CD4-positive, alpha-beta T cell treated with Interleukin-15 for 4 hours (primary cell): ENCODE measurements at places on chromosomes 2 and 18.

GRCh38 chr2:202317080-202317857 lies 51.7 kb downstream of the NOP58 start:
- DNase-seq = no peak

DNA sequence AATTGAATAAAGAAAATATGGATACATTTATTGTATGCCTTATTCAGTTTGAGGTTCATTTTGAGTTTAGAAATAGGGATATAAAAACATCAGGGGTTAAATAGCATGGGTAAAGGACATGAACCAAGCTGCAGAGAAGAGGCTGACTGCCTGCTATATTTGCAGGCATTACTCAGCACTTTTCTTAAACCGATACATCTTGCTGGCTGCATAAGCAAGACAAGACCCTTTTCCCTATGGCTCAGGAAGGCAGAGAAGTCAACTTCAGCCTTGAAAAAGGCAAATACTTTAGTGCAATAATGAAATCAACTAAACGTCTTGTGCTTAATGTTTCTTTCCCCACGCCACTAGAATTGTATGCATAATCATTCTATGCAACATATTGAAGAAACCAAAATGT lies 36.4 kb downstream of the SCN1A start:
- DNase-seq = no peak

GRCh38 chr18:79856119-79857007 lies 58.6 kb downstream of the KCNG2 start:
- DNase-seq = no peak

GRCh38 chr18:58862851-58863538 lies 1.7 kb upstream of the ZNF532 start:
- no peak for DNase-seq

DNA sequence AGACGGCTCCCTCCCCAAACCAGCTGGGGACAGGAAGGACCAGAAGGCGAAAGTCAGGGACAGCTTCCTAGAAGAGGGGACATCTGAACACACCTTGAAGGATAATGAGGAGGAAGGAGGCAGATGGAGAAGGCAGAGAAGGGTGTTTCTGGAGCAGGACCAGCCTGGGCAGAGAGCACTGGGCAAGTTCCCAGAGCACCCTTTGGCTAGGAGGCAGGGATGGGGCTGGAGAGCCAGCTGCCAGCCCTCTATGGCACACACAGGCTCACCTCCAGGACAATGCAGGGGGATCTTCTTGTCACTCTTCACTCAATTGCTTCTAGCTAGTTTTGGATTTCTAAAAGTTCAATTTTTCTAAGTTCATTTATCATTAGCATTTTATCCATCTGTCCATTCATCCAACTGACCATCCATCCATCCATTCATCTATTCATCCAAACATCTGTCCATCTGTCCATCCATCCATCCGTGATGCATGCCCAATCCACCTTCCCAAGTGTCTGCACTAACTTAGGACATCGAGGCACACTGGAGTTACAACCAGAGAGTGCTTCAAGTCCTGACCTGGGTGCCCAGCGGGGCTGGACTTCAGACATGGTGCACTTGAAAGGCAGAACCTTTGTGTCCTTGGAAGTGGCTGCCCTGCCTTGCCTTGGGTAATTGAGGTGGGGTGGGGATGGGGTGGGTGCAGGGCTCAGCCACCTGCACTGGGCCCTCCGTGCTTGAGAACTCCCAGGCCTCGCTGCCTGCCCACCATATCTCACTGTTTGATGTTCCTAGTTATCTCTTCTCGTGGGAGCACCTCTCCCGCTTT lies 42.5 kb downstream of the INHBB start:
- DNase-seq = no peak

DNA sequence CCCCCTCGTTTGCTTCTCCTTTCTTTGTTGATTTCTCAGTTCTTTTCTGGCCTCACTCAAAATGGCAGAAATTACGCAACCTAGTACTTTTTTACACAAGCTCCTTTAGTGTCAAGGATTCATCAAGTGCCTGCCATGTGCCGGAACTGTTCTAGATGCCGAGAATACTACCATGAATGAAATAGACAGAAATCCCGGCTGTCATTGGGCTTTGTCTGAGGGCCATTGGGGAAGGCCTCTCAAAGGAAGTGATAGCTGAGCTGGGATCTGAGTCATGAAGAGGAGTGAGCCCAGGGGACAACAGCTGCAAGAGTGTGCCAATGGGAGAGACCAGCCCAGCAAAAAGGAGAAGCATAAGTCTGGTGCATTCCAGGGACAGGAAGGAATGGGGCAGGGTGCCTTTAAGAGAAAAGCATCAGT lies 34.3 kb upstream of the PPP1CB start:
- peak; percentile 6 for DNase-seq

DNA sequence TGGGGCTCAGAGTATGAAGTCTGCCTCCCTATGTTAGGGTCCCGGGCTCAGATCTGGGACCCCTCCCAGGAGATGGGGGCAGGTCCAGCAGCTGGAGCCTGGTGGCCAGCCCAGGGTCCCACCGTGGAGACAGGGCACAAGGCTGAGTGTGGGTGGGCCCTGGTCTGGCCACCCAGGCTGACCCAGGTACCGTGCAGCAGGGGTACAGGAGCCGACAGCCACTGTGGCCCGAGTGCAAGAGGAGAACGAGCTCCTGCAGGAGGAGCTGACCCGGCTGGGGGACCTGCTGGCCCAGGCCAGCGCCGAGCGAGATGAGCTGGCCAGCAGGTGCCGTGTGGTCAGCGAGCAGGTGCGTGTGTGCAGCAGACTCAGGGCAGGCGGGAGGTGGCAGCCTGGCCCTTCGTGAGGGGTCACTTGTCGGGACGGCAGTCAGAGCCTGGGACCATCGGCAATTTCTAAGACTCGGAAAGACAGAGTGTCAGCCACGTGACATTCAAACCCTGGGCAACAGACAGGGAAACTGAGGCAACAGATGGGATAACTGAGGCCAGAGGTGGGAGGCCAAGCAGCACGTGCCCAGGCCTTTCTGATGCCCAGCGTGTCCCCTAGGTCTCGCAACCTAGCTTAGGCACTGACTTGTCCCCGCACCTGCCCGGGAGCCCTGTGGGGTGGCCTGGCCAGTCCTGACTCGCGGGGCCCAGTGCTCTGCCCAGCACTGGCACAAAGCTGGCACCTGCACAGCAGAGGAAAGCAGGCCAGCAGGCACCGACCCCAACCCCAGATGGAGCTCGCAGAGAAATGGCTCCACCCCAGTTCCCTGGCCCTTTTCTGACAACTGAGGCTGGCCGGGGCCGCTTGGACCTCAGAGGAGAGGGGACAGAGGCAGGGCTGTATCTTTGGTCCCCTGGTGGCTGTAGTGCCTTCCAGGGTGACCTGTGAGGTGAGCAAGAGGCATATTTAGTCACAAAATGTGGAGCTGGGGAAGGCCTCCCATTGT lies 13.9 kb downstream of the CROCC2 start:
- DNase-seq = no peak

DNA sequence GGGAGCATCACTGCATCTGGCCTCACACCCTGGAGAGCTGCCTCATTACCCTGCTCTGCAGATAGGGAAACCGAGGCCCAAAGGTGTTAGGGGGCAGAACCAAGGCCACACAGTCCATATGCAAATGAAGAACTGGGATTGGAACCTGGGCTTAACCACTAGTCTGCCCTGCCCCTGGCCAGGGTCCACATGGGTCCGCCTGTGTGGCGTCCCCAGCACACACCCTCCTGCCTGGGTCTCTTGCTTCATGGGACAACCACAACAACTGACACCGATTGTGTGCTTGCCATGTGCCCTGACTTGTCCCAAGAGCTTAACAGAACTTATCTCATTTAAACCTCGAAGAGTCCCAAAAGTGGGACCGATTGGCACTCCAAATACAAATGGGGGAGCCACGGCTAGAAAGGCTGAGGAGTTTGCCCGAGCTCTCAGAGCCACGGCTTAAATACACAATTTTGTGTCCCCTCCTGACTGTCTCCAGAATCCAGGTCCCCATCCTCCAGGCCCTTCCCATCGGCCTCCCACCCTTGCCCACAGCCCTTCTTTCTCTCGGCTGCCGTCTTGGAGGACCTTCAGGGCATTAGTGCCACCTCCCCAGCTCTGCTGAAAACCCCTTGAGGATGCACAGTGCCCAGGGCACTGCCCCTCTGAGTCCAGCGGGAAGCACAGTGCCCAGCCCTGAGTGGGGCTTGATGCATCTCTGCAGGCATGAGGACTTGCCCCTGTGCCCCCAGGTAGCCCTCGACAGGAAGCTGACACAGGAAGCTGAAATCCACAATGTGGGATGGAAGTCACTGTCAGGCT lies 5.8 kb upstream of the DUSP2 start:
- DNase-seq = no peak

DNA sequence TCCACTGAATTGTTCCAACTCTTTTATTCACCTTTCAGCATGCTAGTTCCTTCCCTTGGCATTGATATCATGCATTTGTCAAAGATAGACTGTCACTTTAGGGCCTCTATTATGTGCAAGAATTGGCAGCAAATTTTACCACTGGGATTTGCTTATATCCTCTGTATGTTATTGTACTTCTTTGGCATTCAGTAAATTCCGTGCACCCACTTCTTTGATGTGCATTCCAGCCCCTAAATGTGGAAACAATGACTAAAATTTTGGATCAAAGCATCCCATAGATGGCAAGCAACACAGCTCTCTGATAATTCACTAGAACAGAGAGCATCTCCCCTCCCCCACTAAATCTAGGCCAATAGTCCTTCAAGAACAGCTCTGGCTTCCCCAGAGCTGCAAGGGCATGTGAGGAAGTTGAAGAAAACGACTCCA lies 399.0 kb upstream of the HNRNPA3 start:
- no peak for DNase-seq

DNA sequence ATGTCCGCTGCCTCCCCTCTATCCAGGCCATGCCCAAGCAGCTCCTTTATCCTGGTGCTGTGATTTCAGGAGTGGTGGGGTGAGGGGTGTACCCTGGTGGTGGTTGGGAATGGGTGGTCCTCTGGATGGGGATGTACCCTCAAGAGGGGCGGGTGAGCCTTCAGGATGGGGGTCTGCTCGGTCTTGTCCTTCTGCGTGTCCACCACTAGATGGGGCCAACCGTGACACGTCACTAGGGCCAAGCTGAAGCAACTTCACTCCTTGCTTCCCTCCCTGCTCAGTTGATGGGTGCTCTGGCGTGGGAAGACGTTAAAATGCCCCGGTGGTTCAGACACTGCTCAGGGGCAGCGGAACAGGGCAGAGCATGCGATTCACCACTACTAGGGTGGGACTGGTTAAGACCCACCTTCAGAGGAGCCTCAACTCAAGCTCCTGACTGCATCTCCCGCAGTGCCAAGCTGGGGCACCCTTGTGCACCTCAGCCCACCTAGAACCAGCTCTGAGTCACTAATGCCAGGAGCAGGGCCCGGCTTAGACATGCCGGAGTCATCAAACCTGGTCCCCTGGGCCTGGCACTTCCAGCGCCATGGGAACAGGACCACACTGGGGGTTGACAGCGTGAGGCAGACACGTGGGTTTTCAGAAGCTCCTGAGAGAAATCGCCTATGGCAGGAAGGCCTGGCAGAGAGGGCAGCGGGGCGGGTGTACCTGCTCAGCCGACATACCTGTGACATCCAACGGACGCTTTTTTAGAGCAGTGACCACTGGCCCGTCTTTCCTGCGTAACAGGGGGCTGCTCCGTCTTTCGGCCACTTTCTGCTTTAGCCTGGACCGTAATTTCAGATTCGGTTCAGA lies 256.7 kb downstream of the HDAC4 start:
- peak; percentile 25 for DNase-seq

DNA sequence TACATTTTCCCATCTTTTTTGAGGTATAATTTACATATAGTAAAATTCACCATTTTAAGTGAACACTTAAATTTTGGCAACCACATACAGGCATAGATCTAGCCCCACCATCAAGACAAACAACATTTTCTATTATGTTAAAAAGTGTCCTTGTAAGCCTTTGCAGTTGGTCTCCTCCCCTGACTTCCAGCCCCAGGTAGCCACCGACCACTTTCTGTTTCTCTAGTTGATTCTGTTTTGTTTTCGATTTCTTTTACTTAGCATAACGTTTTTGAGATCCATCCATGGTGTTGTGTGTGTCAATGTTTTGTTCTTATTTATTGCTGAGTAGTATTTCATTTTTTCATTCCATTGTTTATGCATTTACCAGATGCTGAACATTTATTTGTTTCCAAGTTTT lies 135.5 kb upstream of the FOSL2 start:
- no peak for DNase-seq

DNA sequence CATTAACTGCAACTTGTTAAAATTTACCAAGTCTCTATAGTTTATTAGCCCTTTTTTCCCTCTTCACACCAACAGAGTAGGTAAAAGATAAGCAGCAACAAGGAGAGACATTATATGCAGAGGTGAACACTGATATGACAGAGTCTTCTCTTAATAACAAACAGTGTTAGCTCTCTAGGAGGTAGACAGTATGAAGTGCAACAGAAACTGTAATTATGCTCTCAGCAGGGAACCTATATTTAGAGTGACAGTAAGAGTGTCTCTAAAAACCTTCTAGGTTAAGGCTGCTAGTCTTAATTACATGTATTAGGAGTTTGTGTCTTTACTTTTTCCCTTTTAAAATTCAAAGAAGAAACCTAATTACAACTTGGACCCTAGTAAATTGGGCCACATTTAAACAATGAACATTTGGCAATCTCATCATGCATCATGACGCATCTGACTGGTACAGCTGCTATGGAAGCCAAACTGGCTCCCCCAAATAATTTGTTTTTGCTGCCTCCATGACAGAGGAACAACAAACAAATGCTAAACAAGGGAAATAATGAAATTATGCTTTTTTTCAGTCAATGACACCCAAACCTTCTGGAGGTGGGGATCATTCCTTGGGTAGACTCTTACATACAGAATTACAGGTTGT lies 69.9 kb upstream of the MMADHC start:
- DNase-seq = no peak

- no peak for DNase-seq
These were observed 34.5 kb downstream of the PCBP1 start for GRCh38 chr2:70121627-70122372.

- no peak for DNase-seq
These were observed 77.5 kb downstream of the POLR1A start for GRCh38 chr2:86027922-86028765.

GRCh38 chr2:231228223-231228622 lies 29.8 kb downstream of the ARMC9 start:
- no peak for DNase-seq

DNA sequence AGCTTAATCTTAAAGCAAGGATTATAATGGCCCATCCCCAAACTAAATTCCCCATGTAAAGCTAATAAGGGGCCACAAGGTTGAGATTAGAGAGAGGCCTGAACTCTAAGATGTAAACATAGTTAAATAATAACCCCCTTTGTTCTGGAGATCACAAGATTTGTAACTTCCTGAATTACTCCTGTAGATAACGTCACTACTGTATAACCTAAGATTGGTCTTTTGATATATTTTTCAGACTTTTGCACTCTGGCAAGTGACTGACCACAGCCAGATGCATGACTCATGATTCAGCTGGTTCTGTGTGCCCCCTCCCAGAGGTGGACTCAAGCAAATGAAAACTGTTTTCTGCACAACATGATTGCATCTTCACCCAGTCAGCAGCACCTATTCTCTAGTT lies 686.0 kb upstream of the DDX18 start:
- no peak for DNase-seq
